ENCODE measurements at places on chromosomes 11 and 22. TPM values are rescaled to one million over a fixed set of nuclear protein-coding genes. Genes with fewer than 3 reads are reported as not detected.

The LIPT2 gene
- total RNA-seq, result 2.0 TPM

The MS4A4E gene
- not detected for total RNA-seq

The PNPLA3 gene
- total RNA-seq, result 10.8 TPM

The MEI1 gene
- 0.19 TPM for total RNA-seq

The TLCD5 gene
- 9.3 TPM for total RNA-seq

The APOA5 gene
- total RNA-seq, result not detected

The DRICH1 gene
- not detected for total RNA-seq
